GM04503 (cell line): ENCODE measurements at places on chromosomes 12 and 14.

DNA sequence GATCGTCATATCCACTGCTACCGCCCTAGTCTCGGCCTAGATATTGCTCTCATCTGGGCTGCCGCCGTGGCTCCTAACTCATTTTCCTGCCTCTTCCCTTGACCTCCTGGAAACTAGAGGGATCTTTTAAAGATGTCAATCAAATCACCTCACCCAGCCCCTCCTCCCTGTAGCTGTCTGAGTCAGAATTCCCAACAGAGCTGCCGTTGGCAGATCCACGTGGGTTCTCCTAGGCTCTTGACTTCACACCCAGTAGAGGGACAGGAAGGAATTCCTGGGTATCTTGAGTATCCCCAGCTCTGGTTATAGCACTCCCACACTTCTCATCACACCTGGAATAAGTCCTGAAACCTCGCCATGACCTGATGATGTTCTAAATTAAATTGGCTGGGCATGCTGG lies 11.9 kb downstream of the TGFB3 start:
- DNase-seq = no peak

GRCh38 chr12:54040148-54040494 lies 7.3 kb downstream of the HOXC5 start:
- DNase-seq = no peak

GRCh38 chr12:48903982-48904411 lies 21.3 kb downstream of the FKBP11 start:
- DNase-seq = no peak

- peak; percentile 20 for DNase-seq
These were observed 128.2 kb upstream of the NOS1 start for GRCh38 chr12:117489671-117490070.

DNA sequence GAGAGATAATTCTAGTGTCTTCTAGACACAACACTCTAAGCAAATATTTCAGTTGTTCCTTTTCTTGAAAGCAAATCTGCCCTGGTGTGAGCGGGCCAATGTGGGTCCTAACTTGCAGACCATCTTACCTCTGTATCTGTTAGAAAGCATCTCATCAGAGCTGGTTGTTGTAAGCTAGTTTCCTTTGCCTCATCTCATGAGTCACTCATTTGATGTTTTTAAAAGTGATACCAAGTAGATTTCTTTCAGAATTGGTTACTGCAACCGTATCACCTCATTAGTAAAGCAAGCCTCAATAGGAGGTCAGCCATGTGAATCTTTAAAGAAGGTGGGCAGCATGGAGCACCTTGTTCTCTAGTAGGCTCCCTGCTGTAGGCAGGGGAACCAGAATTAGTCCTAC lies 78.6 kb downstream of the DAAM1 start:
- no peak for DNase-seq

- no peak for DNase-seq
These were observed 119.1 kb upstream of the ATXN7L3B start for GRCh38 chr12:74418573-74418972.

DNA sequence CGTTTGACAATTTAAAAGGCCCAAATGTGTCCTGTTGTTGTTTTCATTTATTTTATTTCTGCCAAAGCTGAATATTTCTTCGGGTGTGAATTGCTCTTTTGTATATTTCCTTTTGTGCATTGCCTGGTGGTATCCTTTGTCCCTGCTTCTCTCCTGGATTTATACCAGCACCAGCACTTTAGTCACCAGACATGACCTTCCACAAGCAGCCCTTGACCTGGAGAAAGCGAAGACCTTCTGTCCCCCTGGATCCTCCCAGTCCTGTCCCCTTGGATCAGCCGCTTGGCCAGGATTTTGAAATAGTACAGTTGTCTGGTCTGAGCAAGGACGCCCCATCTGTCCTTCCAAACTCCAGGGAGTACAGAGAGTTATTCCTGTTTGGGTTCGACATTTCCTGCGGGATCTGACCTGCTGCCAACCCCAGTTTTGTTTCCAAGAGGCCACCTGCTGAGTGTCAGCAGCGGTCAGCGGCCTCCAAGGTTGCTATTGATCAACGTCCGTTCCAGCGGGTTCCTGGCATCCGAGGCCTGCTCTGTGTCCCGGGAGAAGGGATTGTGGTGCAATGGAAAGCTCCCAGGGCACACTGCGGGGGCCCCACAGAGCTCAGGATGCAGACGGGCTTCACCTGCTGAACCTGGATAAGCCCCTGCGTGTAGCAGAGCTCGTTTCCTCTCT lies 45.1 kb upstream of the CHGA start:
- DNase-seq = no peak

- DNase-seq = no peak
These were observed 280.4 kb upstream of the GRIP1 start for GRCh38 chr12:66959276-66959675.

DNA sequence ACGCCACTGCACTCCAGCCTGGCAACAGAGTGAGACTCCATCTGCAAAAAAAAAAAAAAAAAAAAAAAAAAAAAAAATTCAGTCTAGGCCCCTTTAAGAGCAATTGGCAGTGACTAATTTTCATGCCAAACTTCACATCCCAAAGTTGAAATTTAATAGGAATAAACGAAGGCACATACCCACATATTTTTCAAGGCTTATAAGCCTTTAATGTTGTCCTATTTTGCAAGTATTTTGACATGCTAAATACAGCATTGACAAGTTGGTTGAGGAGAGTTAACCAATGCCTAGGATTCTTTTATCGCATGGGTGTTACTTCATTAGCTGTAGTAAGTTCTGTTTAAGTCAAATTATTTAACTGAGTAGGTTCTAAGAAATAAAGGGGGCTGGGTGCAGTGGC lies 23.5 kb upstream of the HIP1R start:
- no peak for DNase-seq

GRCh38 chr12:131313635-131314034 lies 359.9 kb downstream of the ADGRD1 start:
- DNase-seq = no peak

DNA sequence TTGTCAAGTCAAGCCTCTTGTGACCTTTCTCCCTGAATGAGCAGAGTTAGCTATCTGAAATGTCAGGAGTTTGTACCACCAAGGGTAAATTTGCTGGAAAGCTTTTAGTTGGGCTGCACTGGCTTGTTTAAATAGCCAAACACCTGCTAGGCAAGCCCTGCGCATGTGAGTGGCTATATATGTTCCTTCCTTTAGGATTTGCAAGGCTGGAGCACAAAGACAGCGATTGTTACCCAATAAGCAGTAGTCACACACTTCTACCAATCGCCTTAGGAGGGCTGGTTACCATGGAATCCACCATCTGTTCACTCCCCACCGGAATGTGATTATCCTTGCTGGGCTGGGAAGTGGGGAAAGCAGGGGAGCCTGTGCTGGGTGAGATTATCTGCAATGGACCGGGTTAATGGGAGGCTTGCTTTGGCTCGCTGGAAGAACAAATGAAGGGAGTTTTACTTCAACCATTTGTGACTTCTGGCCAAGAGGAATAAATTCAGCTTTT lies 102.5 kb downstream of the FGD4 start:
- DNase-seq = peak; percentile 12

GRCh38 chr14:100546051-100546443 lies 41.2 kb downstream of the BEGAIN start:
- no peak for DNase-seq

- no peak for DNase-seq
These were observed 456.5 kb upstream of the LMO3 start for GRCh38 chr12:17062267-17063036.

DNA sequence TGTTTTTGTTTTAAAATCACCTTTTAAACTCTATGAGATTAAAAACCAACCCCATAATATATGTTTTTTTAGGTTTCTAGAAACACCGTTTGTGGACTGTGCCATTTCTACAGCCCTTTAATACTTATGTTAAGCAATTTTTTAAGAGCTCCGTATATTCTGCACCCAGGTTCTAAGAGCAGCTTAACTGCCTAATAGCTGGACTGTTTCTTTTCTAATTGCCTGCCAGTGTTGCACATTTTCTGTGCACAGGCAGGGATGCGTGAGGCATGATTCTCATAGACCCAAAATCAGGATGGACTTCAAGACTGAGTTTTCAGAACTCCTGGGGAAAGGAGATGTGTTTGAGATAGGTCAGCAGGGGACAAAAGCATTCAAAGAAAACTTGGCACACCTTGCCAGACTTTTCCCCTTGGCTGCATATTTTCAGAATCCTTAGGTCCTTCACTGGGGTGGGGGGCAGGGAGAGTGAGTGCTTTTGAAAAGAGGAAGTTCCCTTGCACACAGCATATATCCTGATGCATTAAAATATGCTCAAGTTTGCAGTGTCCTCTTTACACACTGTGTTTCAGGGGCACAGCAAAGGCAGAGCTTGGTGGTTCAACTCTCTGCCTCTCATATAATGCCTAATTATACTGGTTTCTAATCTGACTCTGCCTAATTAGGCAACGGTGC lies 27.9 kb downstream of the TMEM30B start:
- DNase-seq = no peak

DNA sequence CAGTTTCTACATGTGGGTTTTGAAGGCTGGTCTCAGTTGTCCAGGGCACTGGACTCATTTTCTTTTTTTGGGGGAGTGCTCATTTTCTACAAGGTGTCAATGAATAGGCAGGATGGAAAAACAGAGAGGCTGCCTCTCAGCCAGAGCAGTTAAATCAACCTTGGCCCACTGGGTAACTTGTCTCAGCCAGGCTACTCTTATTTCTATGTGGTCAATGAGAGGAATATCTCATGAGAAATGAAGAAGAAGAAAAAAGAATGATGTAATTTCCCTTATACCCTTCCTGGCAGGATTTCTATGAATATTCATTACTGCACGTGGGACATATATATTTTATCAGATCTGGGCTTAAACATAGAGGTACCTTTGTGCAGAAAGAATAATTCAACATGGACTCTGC lies 155.2 kb upstream of the E2F7 start:
- DNase-seq = no peak

DNA sequence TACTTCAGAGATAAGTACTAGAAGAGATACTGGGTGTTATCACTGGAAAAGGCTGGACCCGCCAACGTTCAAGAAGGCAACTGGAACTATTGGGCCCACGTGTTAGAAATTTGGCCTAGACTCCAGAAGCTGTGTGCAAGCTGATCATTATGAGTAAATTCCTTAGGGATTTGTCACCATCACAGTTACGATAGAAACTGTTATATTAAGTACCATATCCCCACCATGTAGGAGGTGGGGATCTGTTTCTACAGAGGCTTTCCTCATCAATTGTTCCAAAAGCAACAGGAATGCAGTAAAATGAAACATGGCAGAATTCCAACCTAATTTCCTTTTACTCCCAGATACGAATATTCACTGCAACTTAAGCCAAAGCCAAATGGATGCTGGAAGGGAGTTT lies 170.7 kb downstream of the NOVA1 start:
- no peak for DNase-seq

- no peak for DNase-seq
These were observed 54.6 kb upstream of the ATF7IP start for GRCh38 chr12:14310866-14311265.

GRCh38 chr12:44655846-44656245 lies 220.3 kb downstream of the NELL2 start:
- no peak for DNase-seq

GRCh38 chr12:107493666-107494065 lies 191.9 kb upstream of the PWP1 start:
- no peak for DNase-seq

- DNase-seq = no peak
These were observed at the start of gene CCDC196 for GRCh38 chr14:66485910-66486421. CCDC196 (plus strand) TSS chr14:66486371; CDS start chr14:66486503, 132 bp downstream.

- no peak for DNase-seq
These were observed 19.4 kb downstream of the LMO3 start for GRCh38 chr12:16586350-16587109.

DNA sequence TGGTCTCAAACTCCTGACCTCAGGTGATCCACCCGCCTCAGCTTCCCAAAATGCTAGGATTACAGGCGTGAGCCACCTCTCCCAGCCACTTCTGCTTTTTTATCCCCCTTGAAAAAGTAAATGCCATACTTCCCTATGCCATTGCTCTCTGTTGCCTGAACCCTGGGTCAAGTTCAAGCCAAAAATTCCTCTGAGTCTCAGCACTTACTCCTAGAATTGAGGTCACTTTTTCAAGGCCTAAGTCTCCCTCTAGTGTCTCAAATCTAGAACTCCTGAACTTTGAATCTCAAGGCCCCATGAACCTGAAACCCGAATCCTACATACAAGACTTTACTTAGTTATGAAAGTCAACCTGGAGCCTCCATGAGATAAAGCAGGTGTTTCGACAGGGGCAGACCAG lies 1.4 kb upstream of the APOBEC1 start:
- DNase-seq = no peak

DNA sequence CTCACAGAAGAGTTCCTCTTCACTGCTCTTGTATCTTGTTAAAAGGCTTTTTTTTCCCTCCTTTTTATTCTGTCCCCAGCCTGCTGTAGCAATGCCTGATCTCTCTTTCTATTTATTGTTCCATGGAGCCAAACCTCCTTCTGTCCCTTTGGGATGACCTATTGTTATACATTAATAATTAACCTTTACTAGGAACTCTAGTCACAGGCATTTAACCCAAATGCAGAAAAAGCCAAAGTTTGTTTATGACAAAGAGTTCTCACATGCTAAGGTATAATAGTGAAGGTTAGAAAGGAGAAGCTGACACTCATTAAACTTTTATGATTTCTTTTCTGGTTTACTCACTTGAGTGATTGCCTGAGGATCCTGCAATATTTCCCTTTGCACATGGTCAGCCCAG lies 535.8 kb downstream of the NRXN3 start:
- DNase-seq = no peak

- DNase-seq = no peak
These were observed 189.5 kb downstream of the MED13L start for GRCh38 chr12:116087962-116088361.

- no peak for DNase-seq
These were observed 52.4 kb downstream of the MON2 start for GRCh38 chr12:62519043-62519442.

DNA sequence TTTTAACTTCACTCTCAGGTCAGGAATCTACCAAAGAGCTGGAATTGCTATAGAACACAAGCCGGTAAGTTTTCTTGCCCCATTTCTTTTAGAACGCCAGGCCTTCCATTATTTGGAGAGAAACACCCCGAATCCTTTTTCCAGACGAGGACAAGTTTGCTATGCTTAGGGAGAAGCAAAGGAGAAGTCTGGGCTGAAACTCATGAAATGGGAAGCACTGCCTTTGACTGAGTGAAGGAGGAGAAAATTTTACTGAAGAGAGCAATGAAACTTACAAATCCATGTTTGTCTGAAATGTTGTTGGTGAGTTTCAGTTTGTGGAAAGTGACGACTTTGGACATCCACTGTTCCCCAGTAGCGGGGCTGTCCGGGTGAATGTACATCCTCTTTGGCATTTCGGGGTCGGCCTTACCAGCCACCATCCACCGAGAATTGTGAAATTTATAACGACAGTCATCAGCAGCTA lies 3.3 kb downstream of the TBX3 start:
- no peak for DNase-seq
